Activated naive CD4-positive, alpha-beta T cell (primary cell): ENCODE measurements at places on chromosomes 6 and 20.

- no peak for DNase-seq
These were observed 71.6 kb downstream of the COL9A1 start for GRCh38 chr6:70231311-70231710.

DNA sequence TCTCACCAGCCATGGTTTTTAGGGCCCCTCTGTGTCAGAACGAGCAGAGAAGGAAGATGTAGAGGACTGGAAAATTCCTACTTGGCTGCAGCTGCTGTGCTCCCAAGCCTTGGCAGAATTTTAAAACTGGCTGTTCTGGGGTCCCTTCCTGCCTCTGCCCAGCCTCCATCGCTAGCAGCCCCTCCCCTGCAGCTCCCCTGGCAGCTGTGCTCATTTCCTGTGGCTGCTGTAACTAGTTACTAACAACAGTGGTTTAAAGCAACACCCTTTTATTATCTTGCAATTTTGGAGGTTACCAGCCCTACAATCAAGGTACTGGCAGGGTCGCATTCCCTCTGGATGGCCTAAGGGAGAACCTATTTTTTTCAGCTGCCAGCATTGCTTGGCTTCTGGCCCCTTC, 3.7 kb upstream of the CST11 start:
- no peak for DNase-seq

DNA sequence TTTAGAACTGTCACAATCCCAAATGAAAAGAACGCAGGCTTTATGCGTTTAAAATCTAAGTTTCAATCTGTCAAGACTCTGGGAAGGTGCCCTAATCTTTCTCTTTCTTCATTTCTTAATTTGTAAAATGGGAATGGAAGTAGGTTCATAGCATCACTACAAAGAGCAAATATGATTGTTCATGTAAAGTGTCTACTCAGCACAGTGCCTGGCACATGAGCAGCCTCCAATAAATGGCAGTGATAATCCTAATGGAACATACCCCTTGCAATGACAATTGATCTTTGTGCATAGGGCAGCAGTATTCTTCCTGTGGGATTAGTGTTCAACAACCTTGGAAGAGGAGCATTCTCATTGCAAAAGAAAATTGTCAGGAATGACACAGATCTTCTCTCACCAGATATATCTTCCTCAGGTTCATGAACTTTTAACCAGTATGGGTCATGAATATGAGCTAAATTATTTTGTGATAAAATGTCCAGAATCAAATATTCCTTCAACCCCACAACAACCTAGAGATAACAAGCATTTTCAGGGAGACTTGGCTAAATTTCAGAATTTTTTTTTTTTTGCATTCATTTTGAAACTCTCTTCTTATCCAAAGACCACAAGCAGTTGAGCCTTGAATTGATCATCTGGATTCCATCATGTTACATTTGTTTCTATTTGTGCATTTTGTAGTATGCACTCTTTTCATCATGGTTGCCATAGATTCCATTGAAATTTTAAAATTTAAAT, 149.1 kb downstream of the TBX18 start:
- DNase-seq = no peak

DNA sequence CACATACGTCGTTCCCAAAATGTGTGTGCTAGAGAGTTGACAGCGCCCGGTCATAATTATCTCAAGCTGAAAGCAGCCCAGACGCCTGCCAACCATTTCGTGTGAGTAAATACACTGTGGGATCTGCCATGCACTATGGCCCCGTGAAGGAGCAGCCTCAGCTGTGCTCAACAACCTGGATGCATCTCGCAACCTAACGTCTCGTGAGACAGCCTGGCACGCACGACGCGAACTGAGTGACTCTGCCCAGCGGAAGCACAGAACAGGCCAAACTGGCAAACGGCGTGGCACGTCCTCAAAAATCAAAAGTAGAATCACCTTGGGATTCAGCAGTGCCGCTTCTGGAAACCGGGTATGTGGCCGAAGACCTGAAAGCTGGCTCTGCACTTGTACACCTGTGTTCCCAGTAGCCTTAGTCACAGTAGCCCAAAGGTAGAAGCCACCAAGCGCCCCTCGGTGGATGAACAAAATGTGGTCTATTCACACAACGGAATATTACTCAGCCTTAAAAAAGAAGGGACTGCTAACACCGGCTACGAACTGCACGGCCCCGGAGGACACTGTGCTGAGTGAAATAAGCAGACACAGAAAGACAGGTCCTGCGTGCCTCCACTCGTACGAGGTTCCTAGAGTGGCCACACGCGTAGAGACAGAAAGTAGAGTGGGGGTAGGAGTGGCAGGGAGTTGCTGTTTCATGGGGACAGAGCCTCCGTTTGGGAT, 27.2 kb upstream of the SLCO4A1 start:
- no peak for DNase-seq

DNA sequence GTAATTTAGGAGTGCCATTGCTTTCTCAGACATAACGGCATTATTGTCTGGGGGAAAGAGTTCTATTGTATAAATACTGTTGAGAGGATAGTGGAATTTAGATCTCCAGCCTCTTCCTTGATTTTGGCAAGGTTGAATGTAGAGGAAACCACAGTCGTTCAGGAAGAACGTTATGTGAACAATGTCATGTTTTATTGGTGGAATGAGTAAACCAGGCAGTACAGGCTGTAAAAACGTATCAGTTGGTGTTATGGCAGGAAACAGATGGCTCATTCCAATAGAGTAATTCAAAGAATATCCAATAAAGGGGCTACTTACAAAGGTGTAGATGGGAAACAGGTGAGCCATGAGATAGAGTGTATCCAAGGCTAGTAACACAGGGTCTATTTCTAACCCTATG, 123.6 kb upstream of the SLC35B3 start:
- DNase-seq = no peak

DNA sequence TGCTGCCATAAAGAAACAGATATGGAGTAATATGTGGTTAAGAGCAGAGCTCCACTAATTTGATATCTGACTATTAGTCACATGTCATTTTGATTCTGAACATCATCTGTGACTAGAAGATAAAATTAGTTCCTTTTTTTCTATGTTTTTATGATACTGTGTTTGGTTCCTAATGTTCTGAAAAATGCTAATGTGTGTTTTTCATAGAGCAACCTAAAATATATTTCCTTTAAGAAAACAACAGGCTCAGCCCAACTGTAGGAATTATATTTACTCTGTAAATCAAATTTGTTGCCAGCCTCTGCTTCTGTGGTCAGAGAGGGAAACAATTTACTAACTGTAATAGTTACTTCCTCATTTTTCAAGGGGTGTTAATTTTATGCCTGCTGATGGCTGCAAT, 33.3 kb upstream of the TXLNB start:
- DNase-seq = no peak

DNA sequence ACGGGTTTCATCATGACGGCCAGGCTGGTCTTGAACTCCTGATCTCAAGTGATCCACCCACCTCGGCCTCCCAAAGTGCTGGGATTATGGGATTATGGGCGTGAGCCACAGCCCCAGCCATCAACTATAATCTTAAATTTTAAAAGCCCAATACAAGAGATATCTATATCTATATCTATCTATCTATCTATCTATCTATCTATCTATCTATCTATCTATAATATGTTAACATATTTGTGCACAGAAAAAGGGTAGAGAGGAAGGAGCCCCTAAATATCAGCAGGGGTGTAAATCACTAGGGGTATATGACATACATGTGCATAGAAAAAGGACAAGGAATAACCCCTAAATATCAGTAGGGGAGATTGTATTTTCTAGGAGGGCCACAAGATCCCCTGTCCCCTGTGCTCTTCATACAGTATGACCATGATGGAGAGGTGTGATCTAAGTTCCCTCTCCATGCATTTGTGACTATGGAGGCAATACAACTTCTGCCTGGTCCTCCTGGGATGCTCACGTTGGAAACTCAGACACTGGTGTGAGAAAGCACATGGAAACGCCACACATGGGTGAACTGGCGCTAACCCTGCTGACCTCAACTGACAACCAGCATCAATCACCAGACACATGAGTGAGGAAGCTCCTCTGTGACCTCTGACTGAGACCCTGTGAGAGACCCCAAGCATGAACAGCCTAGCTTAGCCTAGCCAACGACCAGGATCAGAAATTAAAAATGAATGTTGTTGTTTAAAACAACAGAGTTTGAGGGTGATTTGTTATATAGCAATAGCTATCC, 1.2 kb upstream of the SPATS1 start:
- no peak for DNase-seq

GRCh38 chr6:166583230-166583965, 3.1 kb downstream of the RAMACL start:
- no peak for DNase-seq

GRCh38 chr20:57459897-57460296, 65.0 kb downstream of the CTCFL start:
- DNase-seq = no peak

GRCh38 chr6:139367810-139368351, 6.6 kb downstream of the CITED2 start:
- no peak for DNase-seq

DNA sequence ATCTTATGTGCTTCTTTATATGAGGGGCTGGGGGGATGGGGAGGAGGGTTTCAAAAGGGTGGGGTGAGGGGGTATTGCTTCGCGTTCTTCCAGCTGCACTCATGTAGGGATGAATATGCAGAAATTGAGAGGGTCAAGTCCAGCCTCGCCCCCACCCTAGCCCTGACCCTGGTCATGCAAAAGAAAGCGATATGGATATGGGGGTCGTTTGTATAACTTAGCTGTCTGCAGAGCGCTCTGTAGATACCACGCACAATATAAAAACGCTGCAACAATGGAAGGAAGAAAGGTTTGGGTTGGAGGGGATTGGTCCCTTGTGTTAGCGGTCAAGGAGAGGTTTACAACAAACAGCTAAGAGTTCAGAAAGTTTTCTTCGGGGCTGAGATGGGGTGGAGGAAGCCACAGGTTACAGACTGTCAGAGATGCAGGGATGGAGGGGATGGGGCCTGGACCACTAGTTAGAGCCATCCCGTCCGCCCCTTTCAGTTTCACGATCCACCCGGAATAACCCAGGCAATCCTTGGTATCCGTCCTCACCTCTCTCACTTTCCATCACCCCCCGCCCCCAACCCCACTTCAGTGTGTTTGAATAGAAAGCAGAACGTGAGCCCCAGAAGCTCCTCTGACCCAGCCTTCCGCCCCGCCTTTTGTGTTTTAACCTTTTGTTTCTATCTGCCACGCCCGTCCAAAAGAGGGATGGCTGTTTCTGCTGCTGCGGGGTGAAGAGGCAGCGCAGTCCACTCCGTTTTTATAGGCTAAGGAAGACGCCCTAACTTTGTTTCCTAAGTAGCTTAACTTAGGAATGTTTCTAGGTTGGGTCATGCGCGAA, 73.5 kb downstream of the SOX4 start:
- DNase-seq = no peak

DNA sequence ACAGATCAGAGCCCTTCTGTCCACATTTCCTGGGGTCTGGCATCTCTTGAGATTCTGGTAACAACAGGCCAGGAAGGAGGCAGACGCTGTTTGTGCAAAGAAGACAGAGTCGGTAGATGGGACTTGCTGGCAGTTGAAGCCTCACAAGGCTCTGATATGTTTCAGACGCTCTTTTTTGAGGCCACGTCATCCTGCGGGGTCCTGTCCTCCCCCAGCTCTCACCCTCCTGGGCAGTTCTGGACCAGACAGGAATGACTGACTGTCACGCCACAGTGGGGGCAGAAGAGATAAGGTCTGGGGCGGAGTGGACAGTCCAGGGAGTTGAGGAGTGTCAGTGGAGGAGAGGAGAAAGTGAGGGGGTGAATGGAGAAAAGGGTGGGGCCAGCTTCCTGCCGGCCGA, 87.1 kb upstream of the SULF2 start:
- DNase-seq = no peak
